ENCODE measurements at places on chromosomes 3 and 15. TPM values are rescaled to one million over a fixed set of nuclear protein-coding genes. Genes with fewer than 3 reads are reported as not detected.

RNF168 gene
- 22.2 TPM for total RNA-seq

- no peak for DNase-seq
These were observed 23.3 kb downstream of the ST3GAL6 start for GRCh38 chr3:98786364-98787006.

GRCh38 chr3:28008235-28008634, 233.2 kb upstream of the CMC1 start:
- no peak for DNase-seq

DNA sequence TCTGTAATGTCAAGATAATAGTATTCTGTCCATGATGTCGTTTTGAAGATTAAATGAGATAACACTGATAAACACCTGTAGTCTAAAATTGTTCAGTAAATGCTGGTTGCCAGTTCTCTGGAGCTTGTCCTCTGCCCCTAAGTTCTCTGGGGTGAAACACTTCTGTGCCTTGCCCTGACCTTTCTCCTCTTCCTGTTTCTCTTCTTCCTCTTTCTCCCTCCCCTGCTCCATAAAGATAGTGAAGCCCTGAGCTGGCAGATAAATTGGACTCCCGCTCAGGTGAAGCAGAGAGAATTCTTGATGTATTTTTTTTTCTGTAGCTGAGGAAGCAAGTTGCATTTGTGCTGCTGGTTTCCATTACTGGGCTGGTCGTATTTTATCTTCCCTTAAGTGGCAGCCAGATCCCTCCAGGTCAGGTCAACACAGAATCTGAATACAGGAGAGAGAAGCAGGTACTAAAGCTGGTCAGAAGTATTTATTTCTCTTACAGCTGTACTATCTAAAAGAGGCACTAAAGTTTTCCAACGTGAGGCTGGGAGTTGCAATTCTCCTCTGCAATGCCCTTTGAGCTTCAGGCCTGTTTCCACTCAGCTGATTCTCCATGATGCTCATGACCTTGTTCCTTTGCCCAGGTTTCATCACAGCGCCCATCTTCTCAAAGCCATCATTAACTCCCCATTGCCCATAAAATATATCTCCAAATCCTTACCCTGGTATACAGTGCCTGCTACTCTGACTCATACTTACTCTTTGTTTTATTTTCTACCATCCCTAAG, 319.3 kb upstream of the CFAP20DC start:
- no peak for DNase-seq

- no peak for DNase-seq
These were observed 300.0 kb downstream of the IGSF11 start for GRCh38 chr3:118734664-118735063.

GRCh38 chr3:46904303-46905212, 27.0 kb downstream of the PTH1R start:
- no peak for DNase-seq
